ENCODE measurements at places on chromosomes 13 and 19.

DNA sequence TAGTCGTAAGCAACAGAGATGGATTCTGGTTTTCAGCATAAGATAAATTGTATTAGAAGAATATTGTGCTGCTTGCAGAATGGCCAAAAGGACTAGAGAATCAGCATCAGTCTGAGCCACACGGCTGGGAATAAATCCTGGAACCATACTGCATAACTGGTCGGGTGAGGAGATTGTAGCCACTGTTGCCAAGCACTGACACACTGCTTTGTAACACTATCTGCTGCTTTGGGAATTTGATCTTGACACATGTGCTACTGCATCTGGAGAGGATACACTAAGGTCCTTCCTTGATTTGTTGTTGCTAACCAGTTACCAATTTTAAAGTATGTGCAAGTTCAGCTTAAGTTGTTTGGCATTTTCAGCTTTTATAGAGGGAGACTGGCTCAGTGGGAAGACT lies 1.9 kb downstream of the HNRNPA1L2 start:
- DNase-seq: no peak

GRCh38 chr13:81596224-81596753 lies 1255.4 kb upstream of the SPRY2 start:
- no peak for DNase-seq

- no peak for DNase-seq
Observed at GRCh38 chr19:44111910-44112463, 1.2 kb upstream of the ZNF225 start.

GRCh38 chr13:113445791-113446487 lies 7.3 kb downstream of the ADPRHL1 start:
- no peak for DNase-seq

GRCh38 chr19:29417048-29417447 lies 108.7 kb upstream of the VSTM2B start:
- no peak for DNase-seq
